ENCODE measurements at places on chromosomes 5 and 9. TPM values are rescaled to one million over a fixed set of nuclear protein-coding genes. Genes with fewer than 3 reads are reported as not detected.

Gene BAAT
- total RNA-seq: 1.3 TPM

Gene SMIM33
- not detected for total RNA-seq

Gene RAD1
- total RNA-seq: 29.1 TPM

GRCh38 chr5:127870914-127871313 is 167.7 kb downstream of the CCDC192 start:
- DNase-seq: no peak

- no peak for DNase-seq
Observed at GRCh38 chr5:175418251-175418650, 25.7 kb downstream of the DRD1 start.
